ENCODE measurements at places on chromosomes 11 and 22. TPM values are rescaled to one million over a fixed set of nuclear protein-coding genes. Genes with fewer than 3 reads are reported as not detected.

The CREB3L1 gene
- 0.33 TPM for total RNA-seq

The CD3E gene
- total RNA-seq: not detected

The INS gene
- not detected for total RNA-seq

The GAL gene
- total RNA-seq: 0.46 TPM

The TRIM6 gene
- total RNA-seq: 5.7 TPM

The OR8D1 gene
- not detected for total RNA-seq

The OSBP2 gene
- 2.4 TPM for total RNA-seq

The SLC17A6 gene
- not detected for total RNA-seq

The OR51B4 gene
- not detected for total RNA-seq

The TIMM10 gene
- total RNA-seq: 64.6 TPM

The TRPM5 gene
- not detected for total RNA-seq

The BDNF gene
- 3.2 TPM for total RNA-seq

The PACS1 gene
- 23.3 TPM for total RNA-seq

The C22orf42 gene
- not detected for total RNA-seq

The CHEK1 gene
- total RNA-seq: 24.7 TPM

The CCDC87 gene
- 0.33 TPM for total RNA-seq

The MUC2 gene
- not detected for total RNA-seq

The CNTF gene
- total RNA-seq: 3.3 TPM

The CCDC157 gene
- 2.3 TPM for total RNA-seq

The TMEM121B gene
- total RNA-seq: 0.34 TPM

The MAJIN gene
- total RNA-seq: not detected

The OR8G5 gene
- total RNA-seq: not detected

The POLR3H gene
- total RNA-seq: 34.2 TPM

The APOC3 gene
- not detected for total RNA-seq

The KIF18A gene
- total RNA-seq: 10.5 TPM

The HBD gene
- total RNA-seq: not detected

The DLG2 gene
- 0.93 TPM for total RNA-seq

The SLCO2B1 gene
- total RNA-seq: 9.8 TPM

The RAB38 gene
- 294 TPM for total RNA-seq

The POU2AF2 gene
- not detected for total RNA-seq

The TBX1 gene
- total RNA-seq: not detected

The SPI1 gene
- total RNA-seq: not detected

The OR51B2 gene
- total RNA-seq: not detected

The TYR gene
- total RNA-seq: 2,504 TPM

The APOL4 gene
- total RNA-seq: not detected

The PPM1F gene
- total RNA-seq: 19.3 TPM

The BBOX1 gene
- not detected for total RNA-seq

The KRTAP5-9 gene
- not detected for total RNA-seq

The RNF214 gene
- 12.8 TPM for total RNA-seq

The MMP13 gene
- total RNA-seq: not detected

The FAT3 gene
- under 0.01 TPM for total RNA-seq

The SMTNL1 gene
- total RNA-seq: not detected

The SAMM50 gene
- 52.7 TPM for total RNA-seq

The INCENP gene
- total RNA-seq: 119 TPM

The LINC01488 gene
- total RNA-seq: not detected

The SLN gene
- total RNA-seq: not detected

The PHOX2A gene
- not detected for total RNA-seq

The SDHD gene
- total RNA-seq: 161 TPM

The F2 gene
- total RNA-seq: not detected

The NUP160 gene
- 18.9 TPM for total RNA-seq

The OR52H1 gene
- 0.36 TPM for total RNA-seq

The RIMBP3C gene
- total RNA-seq: 0.34 TPM

The OR52I1 gene
- total RNA-seq: not detected

Measured in melanocyte of skin (primary cell).